ENCODE measurements at places on chromosomes 3 and 15.

- H3K27me3 ChIP-seq, result no peaks in the 10 kb centered on the region
- H3K4me3 ChIP-seq, result no peak overlapping the region
- no peak overlapping the region for H3K27ac ChIP-seq
- no peak for DNase-seq
- H3K4me1 ChIP-seq, result peaks cover 10% of the 10 kb centered on the region
Measured at GRCh38 chr3:178181784-178182183, 354.5 kb upstream of the KCNMB2 start.

DNA sequence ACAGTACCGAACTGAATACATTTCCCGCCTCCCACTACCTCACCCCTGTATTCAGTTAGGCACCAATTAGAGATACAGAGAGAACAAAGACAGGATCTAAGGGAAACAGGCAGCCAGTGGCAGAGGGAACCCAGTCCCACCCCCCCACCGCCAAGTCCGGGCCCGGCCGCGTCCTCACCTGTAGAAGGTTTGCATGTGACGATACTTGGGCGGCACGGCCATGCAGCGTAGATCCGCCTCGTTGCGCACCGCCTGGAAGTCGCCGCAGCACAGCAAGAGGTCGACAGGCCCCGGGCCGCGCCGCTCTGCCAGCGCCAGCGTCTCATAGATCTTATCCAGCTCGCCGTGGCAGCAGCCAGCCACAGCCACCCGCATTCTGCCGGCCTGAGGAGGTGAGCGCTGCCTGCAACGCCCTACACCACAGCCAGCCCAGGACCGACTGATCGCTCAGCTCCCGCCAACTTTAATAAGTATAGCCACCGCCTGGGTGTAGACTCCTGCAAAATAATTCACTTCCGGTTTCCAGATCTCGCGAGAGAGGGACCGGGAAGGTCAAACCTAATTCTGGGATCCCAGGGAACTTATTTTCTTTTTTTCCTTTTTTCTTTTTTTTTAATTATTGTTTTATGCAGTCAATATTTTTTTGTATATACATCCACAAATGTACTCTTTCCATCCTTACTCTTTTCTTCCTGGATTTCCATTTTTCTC, at the start of gene DBR1:
Gene DBR1, minus strand, starts transcription at position 501 of the 711 bp plus-strand sequence. Its CDS starts 126 bp downstream, at position 375.
- H3K36me3 ChIP-seq, result peaks cover 19% of the 10 kb centered on the region
- peak within 1 kb of the TSS; percentile 20 for H3K27ac ChIP-seq
- peak within 1 kb of the TSS; percentile 95 for H3K4me3 ChIP-seq
- no peaks in the 10 kb centered on the region for H3K27me3 ChIP-seq

GRCh38 chr3:71450162-71450561, 133.4 kb downstream of the FOXP1 start:
- no peak overlapping the region for H3K4me3 ChIP-seq
- H3K27ac ChIP-seq, result no peak overlapping the region
- no peaks in the 10 kb centered on the region for H3K27me3 ChIP-seq

GRCh38 chr15:51386486-51386885, 45.0 kb downstream of the GLDN start:
- no peaks in the 10 kb centered on the region for H3K36me3 ChIP-seq
- DNase-seq, result no peak
- no peak overlapping the region for H3K4me3 ChIP-seq
- peaks cover 13% of the 10 kb centered on the region for H3K4me1 ChIP-seq
- no peaks in the 10 kb centered on the region for H3K27me3 ChIP-seq

GRCh38 chr15:25664761-25665160, 198.4 kb downstream of the ATP10A start:
- H3K4me1 ChIP-seq, result peaks cover 37% of the 10 kb centered on the region
- no peak for DNase-seq
- no peak overlapping the region for H3K4me3 ChIP-seq
- H3K36me3 ChIP-seq, result no peaks in the 10 kb centered on the region
- no peaks in the 10 kb centered on the region for H3K27me3 ChIP-seq
- no peak overlapping the region for H3K27ac ChIP-seq

DNA sequence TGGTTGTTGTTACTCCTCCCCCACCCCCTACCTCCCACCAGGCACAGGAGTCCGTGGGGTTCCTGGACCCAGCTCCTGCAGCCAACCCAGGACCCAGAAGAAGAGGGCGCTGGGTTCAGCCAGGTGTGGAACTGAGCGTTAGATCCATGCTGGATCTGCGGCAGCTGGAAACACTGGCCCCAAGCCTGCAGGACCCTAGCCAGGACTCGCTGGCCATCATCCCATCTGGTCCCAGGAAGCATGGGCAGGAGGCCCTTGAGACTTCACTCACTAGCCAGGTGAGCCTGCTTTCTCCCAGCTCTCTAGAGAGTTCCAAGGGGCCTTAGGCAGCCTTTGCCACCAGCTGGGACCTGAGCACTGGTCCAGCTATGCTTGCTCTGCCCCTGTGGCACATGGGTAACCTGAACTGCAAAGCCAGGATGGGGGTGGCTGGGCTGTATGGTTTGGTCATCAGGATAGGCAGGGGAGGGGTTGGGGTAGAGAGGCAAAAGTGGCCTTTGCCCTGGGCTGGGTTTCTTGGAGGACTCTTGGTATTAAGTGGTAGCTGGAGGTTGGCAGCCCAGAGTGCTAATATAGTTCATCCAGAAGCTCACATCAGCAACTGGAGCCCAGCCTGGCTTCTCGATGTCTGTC, 7.0 kb upstream of the JMJD7 start:
- no peak overlapping the region for H3K4me3 ChIP-seq
- H3K4me1 ChIP-seq, result no peaks in the 10 kb centered on the region
- no peaks in the 10 kb centered on the region for H3K36me3 ChIP-seq
- H3K27ac ChIP-seq, result no peak overlapping the region
- no peak for DNase-seq

DNA sequence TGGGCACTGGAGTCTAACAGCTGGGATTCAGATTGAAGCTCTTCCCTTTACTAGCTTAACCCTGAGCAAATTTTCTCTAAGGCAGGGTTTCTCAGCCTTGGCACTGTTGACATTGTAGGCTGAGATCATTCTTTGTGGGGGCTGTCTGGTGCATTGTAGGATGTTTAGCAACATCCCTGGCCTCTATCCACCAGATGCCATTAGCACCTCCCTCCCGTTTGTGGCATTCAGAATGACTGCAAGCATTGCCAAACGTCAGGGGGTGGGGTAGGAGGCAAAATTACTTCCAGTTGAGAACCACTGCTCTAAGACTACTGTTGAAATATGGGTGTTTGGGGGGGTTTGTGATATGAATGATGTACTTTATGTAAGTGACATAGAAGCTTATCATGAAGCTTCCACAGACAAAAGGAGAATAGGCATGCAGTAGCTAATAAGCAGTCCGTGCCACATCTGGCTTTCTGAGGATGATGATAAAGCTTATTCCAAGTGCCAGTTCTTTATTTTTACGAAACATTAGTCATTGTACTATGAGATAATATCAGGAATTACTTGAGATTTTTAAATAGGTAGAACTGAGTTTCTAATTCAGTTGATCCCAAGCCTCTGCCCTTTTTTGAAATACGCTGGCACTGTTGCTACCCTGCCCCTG, 39.3 kb downstream of the NKIRAS1 start:
- peaks cover 7% of the 10 kb centered on the region for H3K4me1 ChIP-seq
- no peaks in the 10 kb centered on the region for H3K27me3 ChIP-seq
- no peak overlapping the region for H3K4me3 ChIP-seq
- no peak for DNase-seq
- H3K36me3 ChIP-seq, result no peaks in the 10 kb centered on the region
- H3K27ac ChIP-seq, result no peak overlapping the region

DNA sequence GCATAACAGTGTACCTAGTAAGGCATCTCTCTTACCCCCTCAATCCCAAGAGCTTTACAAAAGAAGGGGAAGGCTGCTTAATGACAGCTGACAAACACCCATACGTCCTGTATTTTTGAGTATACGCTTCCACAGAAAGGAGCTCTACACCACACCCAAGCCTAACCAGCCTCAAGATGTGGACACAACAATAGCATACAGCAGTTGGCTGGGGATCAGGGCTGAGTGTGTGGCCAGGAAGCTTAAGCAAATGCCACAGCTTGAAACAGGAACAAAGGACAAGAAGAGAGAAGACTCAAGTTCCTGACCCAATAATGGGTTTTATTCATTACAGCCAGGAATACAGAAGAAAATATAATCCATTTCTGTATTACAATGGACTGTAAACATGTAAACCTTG, 6.9 kb downstream of the HEXA start:
- H3K36me3 ChIP-seq, result no peaks in the 10 kb centered on the region
- no peak overlapping the region for H3K27ac ChIP-seq
- no peaks in the 10 kb centered on the region for H3K27me3 ChIP-seq
- no peaks in the 10 kb centered on the region for H3K4me1 ChIP-seq

DNA sequence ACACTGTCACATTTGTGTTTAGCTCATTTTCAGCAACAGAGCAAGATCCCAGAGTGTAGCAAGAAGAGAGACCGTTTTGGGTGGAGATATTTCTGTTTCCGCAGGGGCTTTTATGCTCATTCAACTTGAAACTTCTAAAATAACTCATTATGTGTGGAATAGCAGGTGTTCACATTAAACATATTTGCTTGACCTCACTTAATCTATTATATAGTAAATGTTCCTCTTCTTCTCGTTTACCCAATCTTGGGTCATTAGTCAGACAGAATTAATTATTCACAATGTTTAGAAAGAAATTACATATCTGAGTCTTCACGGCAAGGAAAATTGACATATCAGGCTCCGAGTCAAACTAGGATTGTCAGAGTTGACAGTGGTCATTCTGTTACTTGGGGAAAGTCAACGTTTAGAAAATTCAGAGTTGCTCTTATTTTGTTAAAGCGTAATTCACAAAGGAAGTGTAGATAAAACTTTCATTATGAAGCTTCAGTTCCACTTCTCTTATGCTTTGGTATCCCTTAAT, 222.9 kb downstream of the TPRG1 start:
- H3K4me3 ChIP-seq, result no peak overlapping the region
- H3K4me1 ChIP-seq, result no peaks in the 10 kb centered on the region
- H3K27ac ChIP-seq, result no peak overlapping the region
- H3K27me3 ChIP-seq, result no peaks in the 10 kb centered on the region

- no peak for DNase-seq
- peaks cover 27% of the 10 kb centered on the region for H3K4me1 ChIP-seq
- H3K4me3 ChIP-seq, result no peak overlapping the region
- H3K36me3 ChIP-seq, result no peaks in the 10 kb centered on the region
Measured at GRCh38 chr15:65408324-65409035, 14.3 kb downstream of the IGDCC4 start.

DNA sequence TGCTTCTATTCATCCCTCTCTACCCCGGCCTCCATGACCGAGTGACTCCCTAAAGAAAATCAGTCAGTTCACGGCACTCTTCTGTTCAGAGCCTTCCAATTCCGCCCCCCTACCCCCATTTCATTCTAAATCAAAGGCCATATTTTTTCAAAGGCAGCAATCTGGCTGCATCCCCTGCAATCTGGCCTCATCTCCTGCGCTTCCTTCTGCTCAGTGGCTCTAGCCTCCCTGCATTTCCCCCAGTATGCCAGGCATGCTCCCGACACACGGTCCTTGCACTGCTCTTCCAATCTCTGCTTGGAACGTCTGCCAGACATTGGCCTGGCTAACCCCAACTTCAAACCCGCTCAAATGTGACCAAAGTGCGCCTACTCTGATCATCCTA, 67.7 kb downstream of the EXOG start:
- H3K36me3 ChIP-seq, result no peaks in the 10 kb centered on the region
- H3K4me1 ChIP-seq, result no peaks in the 10 kb centered on the region
- H3K4me3 ChIP-seq, result no peak overlapping the region

Data from GM23338 (cell line).